ENCODE measurements at places on chromosomes 4 and X.

GRCh38 chr4:41192136-41192535 lies 22.2 kb downstream of the APBB2 start:
- DNase-seq = no peak

DNA sequence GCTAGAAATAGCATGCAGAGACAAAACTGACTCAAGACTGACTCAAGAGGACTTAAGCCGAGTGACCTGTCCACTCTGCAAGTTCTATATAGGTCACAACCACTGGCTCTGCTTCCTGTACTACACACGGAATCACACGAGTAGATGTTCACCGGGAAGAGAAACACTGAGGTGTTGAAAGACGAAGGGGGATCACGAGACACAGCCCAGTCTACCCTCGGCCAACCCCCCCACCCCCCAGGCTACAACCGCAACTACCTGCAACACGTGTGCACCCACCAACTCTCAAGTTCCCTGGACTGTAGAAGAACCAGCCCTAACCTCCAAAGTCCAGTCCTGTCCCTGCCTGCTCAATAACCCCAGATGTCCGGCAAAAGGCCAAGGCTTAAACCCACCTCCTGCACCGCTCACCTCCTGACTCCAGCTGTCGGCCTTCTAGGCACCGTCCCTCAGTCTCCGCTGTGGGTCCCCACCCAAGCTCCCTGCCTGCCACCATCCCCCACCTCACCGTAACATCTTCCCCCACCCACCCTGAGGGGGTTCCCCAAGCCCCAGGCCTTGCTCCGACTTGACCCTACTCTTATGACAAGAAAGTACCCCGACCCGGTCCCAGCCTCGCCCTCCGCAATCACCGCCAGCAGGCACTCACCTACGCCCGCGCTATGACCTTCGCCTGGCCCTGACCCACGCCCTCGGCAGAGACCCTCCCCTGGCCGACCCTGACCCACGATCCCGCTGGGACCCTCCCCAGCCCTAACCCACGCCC lies 739 bp downstream of the GAK start:
- no peak for DNase-seq

GRCh38 chr4:99483636-99484035 lies 27.2 kb upstream of the C4orf17 start:
- DNase-seq = no peak

DNA sequence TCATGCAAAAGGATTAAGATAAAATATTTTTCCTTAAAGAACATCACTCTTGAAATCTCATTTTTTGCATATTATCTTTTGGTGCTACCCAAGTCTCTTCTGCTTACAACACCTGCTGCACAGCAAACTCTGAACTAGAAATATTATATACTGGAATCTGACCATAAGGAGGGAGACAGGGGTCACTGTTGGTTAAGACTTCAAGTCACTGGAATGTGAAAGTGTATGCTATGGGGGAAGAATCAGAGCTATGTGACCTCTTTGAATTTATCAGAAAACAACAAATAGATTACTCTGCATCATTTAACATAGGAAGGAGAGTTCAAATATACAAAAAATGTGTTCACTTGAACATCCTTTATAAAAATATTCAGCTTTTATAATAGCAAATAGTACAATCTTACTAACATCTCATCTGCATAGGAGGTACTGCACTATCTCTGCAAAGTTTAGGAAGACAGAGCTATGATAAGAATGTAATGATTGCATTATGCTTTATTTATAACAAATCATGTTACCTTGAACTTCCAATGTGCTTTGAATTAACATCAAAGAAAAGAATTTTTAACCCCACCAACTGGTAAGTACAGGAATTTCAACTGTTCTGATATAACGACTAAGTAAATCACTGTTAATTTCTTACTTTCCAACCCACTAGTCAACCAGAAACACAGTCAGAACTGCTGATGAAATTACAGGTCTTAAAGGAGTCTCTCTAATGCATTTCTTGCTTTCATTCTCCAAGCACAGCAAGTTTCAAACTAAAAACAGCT lies 69.8 kb downstream of the ZNF827 start:
- DNase-seq = no peak

GRCh38 chr4:82481506-82481840 lies 51.1 kb downstream of the ENOPH1 start:
- DNase-seq = no peak

DNA sequence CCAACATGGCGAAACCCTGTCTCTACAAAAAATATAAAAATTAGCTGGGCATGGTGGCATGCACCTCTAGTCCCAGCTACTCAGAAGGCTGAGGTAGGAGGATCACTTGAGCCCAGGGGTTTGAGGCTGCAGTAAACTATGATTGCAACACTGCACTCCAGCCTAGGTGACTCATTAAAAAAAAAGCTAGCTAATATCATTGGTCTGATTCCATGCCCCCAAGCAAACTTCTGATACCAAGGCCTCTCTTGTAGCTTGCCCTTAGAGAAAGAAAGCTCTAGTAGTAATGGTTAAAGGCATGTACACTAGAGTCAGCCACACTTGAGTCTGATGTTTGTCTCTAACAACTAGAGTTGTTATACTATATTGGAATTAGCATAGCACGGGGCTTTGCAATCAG lies 32.6 kb upstream of the PHF8 start:
- no peak for DNase-seq

DNA sequence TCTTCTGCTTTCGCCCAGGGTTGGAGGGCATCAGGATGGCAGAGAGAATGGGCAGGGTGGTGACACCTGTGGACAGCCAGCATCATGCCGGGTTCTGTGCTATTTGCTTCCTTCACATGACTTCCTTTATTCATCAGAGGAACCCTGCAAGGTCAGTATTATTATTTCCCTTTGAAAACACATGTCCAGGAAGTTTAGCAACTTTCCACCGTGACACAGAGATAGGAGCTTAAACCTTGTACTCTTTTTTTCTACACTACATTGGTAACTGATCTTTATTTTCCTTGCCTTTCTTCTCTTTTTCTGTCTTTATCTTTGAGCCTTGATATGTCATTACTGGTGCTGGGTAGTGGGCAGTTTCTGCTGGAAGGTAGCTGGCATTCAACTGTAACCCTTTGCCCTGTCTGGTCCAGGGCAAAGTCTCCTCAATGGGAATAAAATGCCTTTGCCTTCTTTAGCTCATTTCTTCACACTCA lies 5.0 kb upstream of the MGST2 start:
- no peak for DNase-seq

GRCh38 chr4:37830640-37831039 lies 4.2 kb downstream of the PGM2 start:
- peak; percentile 55 for DNase-seq

DNA sequence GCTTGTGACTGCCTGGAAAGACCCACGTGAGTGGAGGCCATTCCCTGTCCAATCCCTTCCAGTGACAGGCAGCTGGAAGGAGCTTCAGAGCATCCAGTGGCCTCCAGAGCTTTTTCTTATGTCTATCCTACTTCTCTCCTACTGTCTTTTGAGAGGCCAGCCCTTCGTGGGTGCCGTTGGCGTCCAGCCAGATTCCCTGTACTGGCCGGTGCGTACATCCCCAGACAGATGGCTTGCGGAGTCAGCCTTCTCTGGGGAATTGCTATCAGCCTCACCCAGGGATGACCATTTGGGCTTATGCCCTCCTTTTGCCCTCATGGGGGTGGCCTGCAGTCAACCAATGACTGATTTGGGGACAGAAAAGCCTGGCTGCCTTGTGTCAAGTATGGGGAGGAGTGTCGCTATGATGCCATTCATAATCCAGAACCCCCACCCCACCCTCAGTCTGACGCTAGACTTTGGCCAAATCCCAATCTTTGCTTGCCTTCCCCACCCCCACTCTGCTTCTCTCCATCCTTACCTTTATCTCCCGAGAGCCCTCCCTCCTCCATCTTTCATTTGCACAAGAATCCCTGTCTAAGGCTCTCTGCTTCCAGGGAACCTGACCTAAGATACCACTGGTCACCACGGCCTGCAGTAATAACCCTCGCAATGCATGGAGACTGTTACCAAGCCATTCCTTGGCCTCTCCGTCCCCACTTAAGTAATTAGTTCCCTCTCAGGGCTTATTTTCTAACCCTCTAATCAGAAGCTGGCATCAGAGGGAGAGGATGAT lies 150.3 kb upstream of the BCOR start:
- DNase-seq = no peak

DNA sequence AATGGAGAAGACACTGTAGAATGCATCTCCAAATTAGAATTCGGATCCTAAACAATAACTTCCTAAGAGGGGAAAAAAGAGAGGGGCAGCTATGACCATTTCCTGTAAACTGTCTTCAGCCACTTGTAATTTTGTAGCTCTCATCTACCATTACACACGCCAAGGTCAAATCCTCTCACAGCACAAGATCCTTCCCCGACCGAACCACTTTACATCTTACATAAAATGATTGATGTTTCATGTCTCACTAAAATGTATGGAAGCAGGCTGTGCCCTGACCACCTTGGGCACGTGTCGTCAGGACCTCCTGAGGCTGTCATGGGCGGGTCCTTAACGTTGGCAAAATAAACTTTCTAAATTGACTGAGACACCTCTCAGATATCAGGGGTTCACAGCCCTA lies 24.1 kb upstream of the PBDC1 start:
- DNase-seq = peak; percentile 4
